ENCODE measurements at places on chromosomes 3 and 15.

- H3K4me1 ChIP-seq, result peaks cover 5% of the 10 kb centered on the region
- no peak for DNase-seq
- H3K36me3 ChIP-seq, result no peaks in the 10 kb centered on the region
- no peaks in the 10 kb centered on the region for H3K27me3 ChIP-seq
- no peak overlapping the region for H3K4me3 ChIP-seq
Measured at GRCh38 chr3:197068077-197068476, 38.5 kb upstream of the MELTF start.

DNA sequence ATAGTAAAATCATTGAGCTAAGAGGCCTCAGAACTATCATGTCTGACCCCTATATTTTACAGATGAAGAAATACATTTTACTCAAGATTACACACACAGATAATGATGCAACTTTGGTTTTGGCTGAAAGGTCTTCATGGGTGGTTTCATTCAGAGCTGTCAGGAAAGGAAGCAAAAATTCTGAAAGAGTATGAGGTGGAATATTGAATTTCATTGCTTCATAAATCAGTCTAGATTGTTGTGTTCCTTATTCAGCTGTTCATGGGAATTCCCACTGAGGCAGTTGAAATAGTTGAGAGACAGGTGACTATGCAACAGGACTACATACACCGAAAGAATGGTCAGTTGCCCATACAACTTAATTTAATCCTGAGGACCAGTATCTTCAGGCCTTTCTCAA lies 39.4 kb downstream of the CD200 start:
- H3K36me3 ChIP-seq, result no peaks in the 10 kb centered on the region
- no peak for DNase-seq
- no peak overlapping the region for H3K27ac ChIP-seq
- H3K4me3 ChIP-seq, result no peak overlapping the region

- no peaks in the 10 kb centered on the region for H3K36me3 ChIP-seq
- no peak overlapping the region for H3K27ac ChIP-seq
- no peak for DNase-seq
- no peaks in the 10 kb centered on the region for H3K4me1 ChIP-seq
Measured at GRCh38 chr15:69384626-69385598, 29.2 kb upstream of the KIF23 start.

DNA sequence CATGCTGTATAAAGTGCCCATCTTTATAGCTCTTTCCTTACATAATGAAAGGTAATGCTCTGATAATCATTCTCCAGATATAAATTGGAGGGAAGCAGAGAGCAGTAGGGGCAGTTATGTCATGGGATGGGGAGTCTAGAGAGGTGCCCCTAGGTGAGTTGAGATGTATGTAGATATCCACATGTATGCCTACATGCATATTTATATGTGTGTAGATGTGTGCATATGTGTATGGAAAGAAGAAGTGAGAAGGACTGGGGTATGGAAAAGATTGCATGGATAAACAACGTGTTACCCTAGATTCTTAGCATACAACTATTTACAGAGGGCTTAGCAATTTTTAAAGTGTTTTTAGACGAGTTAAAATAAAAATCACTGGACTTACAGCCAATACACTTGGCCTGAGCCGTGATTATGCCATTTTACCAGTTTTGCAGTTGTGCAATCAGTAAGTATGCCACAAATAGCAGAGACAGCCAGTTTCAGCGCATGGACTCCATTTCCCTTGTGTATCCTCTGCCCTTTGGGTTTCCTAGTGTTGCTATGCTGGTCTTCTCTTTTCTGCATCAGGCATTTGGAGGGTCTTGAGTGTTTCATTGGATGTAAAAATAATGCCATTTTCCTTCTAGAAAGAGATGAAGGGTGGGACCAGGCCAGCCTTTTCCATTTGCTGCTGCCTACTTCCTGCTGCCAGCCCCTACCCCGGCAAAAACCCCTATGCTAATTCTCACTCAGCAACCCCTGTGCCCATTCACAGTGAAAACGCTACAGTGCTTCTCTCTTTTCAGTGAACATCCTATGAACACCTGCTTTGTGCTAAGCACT lies 199.4 kb upstream of the NR2E3 start:
- no peak overlapping the region for H3K4me3 ChIP-seq
- no peaks in the 10 kb centered on the region for H3K36me3 ChIP-seq
- DNase-seq, result no peak

GRCh38 chr3:109679664-109680063 lies 342.3 kb upstream of the DPPA4 start:
- no peaks in the 10 kb centered on the region for H3K36me3 ChIP-seq
- H3K27ac ChIP-seq, result no peak overlapping the region
- no peak for DNase-seq
- H3K4me3 ChIP-seq, result no peak overlapping the region
- no peaks in the 10 kb centered on the region for H3K4me1 ChIP-seq

DNA sequence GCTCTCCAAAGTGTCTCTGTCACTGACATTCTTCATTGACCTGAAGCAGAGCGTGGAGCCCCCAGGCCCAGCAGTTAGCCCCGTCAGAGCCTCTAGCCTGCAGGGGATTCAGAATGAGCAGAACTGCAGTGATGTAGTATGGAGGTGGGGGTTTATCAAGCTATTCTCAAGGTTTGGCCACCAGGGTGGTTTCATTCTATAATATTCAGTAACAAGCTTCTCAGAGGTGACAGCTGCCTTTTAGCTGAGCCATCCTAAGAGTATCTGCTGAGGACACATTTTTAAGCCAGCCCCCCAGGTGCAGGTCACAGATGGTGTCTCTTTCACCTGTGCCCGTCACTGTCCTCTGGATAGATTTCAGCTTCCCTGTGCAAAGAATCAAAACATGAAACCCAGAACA lies 31.9 kb downstream of the CMTM7 start:
- H3K4me3 ChIP-seq, result no peak overlapping the region
- no peak for DNase-seq
- H3K36me3 ChIP-seq, result no peaks in the 10 kb centered on the region
- H3K27me3 ChIP-seq, result no peaks in the 10 kb centered on the region

GRCh38 chr3:188217011-188217463 lies 63.1 kb downstream of the LPP start:
- no peak overlapping the region for H3K27ac ChIP-seq
- peaks cover 4% of the 10 kb centered on the region for H3K27me3 ChIP-seq
- no peak overlapping the region for H3K4me3 ChIP-seq
- H3K36me3 ChIP-seq, result no peaks in the 10 kb centered on the region
- no peak for DNase-seq
- H3K4me1 ChIP-seq, result no peaks in the 10 kb centered on the region

DNA sequence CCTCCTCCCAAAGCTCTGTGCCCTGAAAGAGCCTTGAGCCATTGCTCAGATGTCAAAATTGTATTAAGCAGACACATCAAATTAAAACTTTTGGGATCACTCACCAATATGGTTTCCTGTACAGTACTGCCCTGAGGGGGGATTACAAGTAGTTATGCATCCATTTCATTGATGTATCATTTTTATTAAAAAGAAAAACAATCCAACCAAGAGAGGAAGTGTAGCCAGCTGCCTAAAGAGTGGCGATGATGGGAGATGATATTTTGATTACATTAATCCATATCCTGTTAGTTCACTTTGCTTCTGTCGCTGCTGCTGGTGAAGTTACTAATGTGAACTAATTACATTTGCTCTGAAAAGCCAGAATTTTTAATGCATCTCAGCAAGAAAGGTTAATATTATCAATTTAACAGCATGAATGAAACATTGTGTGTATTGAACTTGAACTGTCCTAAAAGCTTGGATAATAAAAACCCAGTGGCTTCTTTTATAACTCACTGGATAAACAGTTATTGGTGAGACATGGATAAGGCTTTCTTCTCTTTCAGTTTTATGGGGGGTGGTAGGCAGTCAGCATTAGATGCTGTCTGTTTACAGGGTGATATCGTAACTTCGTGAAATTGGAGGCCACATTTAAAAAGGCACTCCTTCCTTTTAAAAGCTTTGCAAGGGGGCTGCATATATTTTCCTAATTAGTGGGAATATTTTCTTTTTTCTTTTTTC lies 87.7 kb downstream of the IGF1R start:
- H3K27me3 ChIP-seq, result no peaks in the 10 kb centered on the region
- H3K4me3 ChIP-seq, result no peak overlapping the region
- H3K27ac ChIP-seq, result no peak overlapping the region

GRCh38 chr3:159919873-159920272 lies 68.8 kb upstream of the IL12A start:
- H3K27me3 ChIP-seq, result no peaks in the 10 kb centered on the region
- H3K36me3 ChIP-seq, result no peaks in the 10 kb centered on the region
- no peak for DNase-seq
- peak overlapping the region; percentile 22 for H3K27ac ChIP-seq
- peaks cover 46% of the 10 kb centered on the region for H3K4me1 ChIP-seq
- no peak overlapping the region for H3K4me3 ChIP-seq

DNA sequence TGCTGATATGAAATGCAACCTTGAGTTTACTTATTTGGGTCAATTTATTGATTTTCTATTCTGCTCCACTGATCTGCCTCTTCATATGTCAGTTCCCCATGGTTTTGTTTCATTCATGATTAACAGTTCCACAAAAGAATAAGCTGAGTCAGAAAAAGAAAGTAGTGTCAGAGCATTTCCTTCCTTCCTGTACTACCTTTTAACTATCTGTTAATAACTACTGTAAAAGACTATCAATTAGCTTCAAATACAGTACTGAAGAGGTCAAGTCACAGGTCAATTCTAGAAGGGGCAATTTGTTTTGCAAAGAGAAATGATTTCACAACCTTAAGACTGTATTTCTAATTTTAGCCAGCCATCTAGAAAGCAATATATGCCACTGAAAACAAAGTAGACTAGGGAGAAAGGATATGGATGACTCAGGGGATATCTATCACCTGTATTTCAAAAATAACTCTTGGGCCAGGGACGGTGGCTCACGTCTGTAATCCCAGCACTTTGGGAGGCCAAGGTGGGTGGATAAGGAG lies 129.5 kb downstream of the TFDP2 start:
- peak overlapping the region; percentile 43 for H3K27ac ChIP-seq
- no peaks in the 10 kb centered on the region for H3K27me3 ChIP-seq
- H3K4me1 ChIP-seq, result peaks cover 14% of the 10 kb centered on the region

DNA sequence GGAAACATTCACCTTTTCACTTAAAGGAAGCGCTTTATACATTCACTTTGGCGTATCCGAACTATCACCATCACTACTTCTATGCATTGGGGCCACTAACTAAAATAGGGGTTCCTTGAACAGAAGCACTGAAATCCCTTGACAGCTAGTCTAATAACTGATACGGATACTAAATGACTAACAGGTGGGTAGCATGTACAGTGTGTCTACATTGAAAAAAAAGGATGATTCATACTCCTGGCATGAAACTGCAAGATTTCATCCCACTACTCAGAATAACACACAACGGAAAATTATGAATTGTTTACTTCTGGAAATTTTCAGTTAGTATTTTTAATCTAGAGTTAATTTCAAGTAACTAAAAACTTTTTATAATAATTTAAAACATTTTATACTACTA lies 96.7 kb downstream of the SMARCC1 start:
- H3K36me3 ChIP-seq, result peaks cover 19% of the 10 kb centered on the region
- DNase-seq, result no peak
- no peak overlapping the region for H3K27ac ChIP-seq
- H3K27me3 ChIP-seq, result no peaks in the 10 kb centered on the region
- no peak overlapping the region for H3K4me3 ChIP-seq

- no peaks in the 10 kb centered on the region for H3K27me3 ChIP-seq
- no peaks in the 10 kb centered on the region for H3K36me3 ChIP-seq
- H3K27ac ChIP-seq, result no peak overlapping the region
- DNase-seq, result no peak
Measured at GRCh38 chr3:105780107-105780506, 88.7 kb downstream of the CBLB start.

Data from GM12878 (cell line).